Immature natural killer cell (primary cell): ENCODE measurements at places on chromosomes 6 and 20.

DNA sequence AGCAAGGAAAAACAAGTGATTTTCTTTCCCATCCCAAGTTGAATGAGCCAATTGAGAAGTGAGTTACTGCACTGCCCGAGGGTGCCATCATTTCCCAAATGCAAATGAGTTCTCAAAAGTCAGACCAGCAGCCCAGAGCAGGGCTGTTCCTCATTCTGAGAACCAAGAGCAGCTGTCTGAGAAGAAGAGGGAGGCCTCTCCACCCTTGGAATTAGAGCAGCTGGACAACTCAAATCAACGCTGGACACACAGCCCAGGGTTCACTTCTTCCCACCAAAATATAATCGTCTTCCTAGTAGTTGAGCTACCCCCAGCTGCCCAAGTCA, 4.6 kb upstream of the PREX1 start:
- H3K36me3 ChIP-seq, result no peaks in the 10 kb centered on the region
- H3K4me3 ChIP-seq, result no peak overlapping the region
- H3K27me3 ChIP-seq, result peaks cover 5% of the 10 kb centered on the region
- peaks cover 14% of the 10 kb centered on the region for H3K4me1 ChIP-seq

- H3K27ac ChIP-seq, result no peak overlapping the region
- H3K36me3 ChIP-seq, result no peaks in the 10 kb centered on the region
- DNase-seq, result no peak
- H3K4me1 ChIP-seq, result peaks cover 2% of the 10 kb centered on the region
Measured at GRCh38 chr6:44008821-44009370, 118.4 kb downstream of the MRPL14 start.

- H3K27ac ChIP-seq, result no peak overlapping the region
- H3K4me1 ChIP-seq, result no peaks in the 10 kb centered on the region
- DNase-seq, result no peak
Measured at GRCh38 chr6:102458990-102459389, 1065.5 kb downstream of the GRIK2 start.

GRCh38 chr6:2534406-2535042, 216.2 kb downstream of the MYLK4 start:
- H3K27ac ChIP-seq, result no peak overlapping the region
- no peak overlapping the region for H3K4me3 ChIP-seq
- H3K36me3 ChIP-seq, result no peaks in the 10 kb centered on the region
- DNase-seq, result no peak

GRCh38 chr6:111871725-111872400, 1.4 kb downstream of the FYN start:
- H3K4me3 ChIP-seq, result peak overlapping the region; percentile 96
- peaks cover 9% of the 10 kb centered on the region for H3K27me3 ChIP-seq
- peaks cover 17% of the 10 kb centered on the region for H3K4me1 ChIP-seq
- DNase-seq, result peak; percentile 39
- peaks cover 9% of the 10 kb centered on the region for H3K36me3 ChIP-seq

GRCh38 chr6:44529146-44529905, 141.8 kb downstream of the CDC5L start:
- no peaks in the 10 kb centered on the region for H3K36me3 ChIP-seq
- no peak for DNase-seq
- no peak overlapping the region for H3K27ac ChIP-seq
- no peaks in the 10 kb centered on the region for H3K27me3 ChIP-seq

DNA sequence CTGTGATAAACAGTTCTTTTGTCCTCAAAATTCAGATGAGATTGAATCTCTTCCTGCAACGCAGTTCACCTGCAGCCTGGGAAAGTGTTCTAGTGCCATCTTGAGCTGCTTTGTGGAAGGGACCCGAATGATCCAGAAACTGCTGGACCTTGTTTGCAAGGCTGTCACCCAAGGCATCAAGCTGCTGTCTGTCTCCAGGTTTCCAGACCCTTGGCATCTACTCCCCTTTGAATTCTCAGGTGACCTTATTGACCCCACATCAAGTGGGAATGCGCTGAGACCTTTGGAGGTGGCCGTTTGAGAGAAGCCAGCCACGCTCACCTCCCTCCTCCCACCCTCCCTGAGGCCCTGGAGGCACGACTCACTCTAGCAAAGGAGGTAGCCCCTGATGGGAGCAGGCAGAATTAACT, 112.5 kb downstream of the EDN3 start:
- no peak overlapping the region for H3K27ac ChIP-seq
- H3K4me3 ChIP-seq, result no peak overlapping the region
- peaks cover 6% of the 10 kb centered on the region for H3K27me3 ChIP-seq
- no peaks in the 10 kb centered on the region for H3K36me3 ChIP-seq
- H3K4me1 ChIP-seq, result no peaks in the 10 kb centered on the region

DNA sequence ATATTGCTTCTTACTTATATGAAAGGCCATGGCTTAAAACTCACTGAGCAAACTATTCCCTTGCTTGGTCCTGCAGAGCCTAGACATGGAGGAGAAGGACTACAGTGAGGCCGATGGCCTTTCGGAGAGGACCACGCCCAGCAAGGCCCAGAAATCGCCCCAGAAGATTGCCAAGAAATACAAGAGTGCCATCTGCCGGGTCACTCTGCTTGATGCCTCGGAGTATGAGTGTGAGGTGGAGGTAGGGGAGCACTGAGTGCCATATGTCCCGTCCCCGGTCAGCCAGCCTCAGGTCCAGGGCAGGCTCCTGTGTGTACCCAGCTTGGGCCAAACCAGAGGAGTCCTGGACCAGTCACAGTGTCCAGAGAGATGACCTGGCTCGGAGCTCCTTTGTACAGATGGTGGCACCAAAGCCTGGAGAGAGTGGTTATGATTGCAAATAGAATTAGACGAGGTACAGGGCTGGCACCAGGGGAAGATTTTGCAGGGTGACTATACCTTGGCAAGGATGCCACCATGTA, 21.0 kb downstream of the EPB41L1 start:
- no peaks in the 10 kb centered on the region for H3K36me3 ChIP-seq
- H3K4me3 ChIP-seq, result no peak overlapping the region
- no peak for DNase-seq
- H3K27ac ChIP-seq, result no peak overlapping the region
- H3K27me3 ChIP-seq, result peaks cover 1% of the 10 kb centered on the region

DNA sequence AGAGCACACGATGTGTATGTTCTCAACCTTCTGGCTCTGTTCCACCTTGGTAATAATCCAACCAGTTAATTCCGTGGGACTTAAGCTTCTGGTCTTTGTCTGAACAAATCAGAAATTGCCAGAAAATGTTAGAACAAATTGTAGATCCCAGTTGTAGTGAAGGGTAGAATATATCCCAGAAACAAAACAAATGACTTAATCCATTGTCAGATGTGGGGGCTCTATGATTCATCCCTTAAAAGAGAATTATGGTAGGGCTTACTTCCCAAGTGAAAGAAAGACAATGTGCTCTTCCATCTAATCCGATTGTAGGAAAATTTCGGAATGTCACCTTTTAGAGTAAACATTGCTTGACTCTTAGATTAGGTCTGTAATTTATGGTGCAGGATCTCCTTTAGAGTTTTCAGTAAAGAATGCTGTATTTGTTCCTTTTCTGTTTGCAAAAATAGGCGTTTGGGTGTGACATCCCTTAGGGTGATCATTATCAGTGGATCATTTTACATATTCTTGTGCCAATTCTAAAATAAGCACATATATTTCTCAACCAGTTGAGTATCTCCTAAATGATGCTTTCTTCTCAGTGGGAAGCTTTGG, 234.5 kb upstream of the ZNF217 start:
- peaks cover 4% of the 10 kb centered on the region for H3K27me3 ChIP-seq
- H3K4me3 ChIP-seq, result peak overlapping the region; percentile 86
- H3K4me1 ChIP-seq, result peaks cover 43% of the 10 kb centered on the region
- peak overlapping the region; percentile 98 for H3K27ac ChIP-seq

- H3K4me1 ChIP-seq, result peaks cover 10% of the 10 kb centered on the region
- H3K27ac ChIP-seq, result no peak overlapping the region
- H3K4me3 ChIP-seq, result peak overlapping the region; percentile 76
- peaks cover 10% of the 10 kb centered on the region for H3K27me3 ChIP-seq
- no peaks in the 10 kb centered on the region for H3K36me3 ChIP-seq
Measured at GRCh38 chr20:3767110-3767426, 485 bp downstream of the ADISSP start.
